ENCODE measurements at places on chromosomes 7 and 10.

DNA sequence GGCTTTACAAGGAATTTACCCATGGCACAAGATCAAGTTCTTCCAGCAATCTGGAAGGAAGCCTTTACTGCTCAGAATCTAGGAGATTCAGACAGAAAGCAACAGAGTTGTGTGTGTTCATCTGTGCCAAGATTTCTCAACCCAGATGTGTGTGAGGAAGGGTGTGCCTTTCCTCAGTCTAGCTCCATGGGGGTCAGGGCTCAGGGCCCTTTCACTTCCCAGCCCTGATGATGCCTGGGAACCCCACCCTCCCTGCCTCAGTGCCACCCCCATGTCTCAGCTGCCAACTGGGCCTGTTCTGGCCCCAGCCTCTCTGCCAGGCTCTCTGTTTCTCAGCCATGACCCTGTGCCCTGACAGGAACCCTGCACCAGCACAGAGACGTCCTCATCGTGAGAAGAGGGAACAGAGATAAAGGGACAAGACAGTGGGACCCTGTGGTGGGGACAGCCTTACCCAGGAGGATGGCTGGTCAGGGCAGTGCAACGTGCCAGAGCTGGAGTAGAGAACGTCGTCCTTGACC lies 102.0 kb downstream of the VIPR2 start:
- DNase-seq = no peak

GRCh38 chr7:32658034-32658433 lies 162.7 kb downstream of the AVL9 start:
- peak; percentile 84 for DNase-seq

DNA sequence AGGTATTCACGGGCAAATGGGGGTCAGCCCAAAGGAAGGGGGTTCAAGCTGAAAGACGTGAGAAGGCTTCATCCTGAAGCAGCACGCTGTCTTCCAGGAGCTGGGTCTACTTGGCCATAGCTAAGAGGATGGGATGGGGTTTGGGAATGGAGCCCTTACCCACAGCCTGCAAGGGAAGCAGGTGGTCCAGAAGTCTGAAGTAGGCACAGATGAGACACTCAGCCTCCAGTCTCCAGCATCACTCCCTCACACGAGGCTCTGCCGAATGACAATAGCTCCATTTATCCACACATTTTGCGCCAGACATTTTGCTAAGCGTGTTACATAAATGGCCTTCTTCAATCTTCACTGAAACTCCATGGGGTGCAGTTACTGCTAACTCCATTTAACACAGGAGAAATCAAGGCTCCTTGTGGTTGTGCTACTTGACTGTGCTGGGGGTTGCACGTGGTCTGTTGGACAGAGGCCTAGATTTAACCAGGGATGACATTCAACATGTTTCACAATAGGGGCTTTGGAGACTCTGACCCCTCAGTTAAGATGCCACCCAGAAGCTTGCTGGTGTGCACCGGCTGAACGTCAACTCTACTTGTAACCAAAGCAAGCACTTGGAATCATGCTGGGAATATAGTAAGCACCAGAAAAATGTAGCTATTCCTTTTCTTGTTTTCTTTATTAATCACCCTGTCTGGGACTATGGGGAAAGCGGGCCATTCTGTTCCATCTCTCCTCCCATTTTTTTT lies 85.3 kb downstream of the FAM241B start:
- DNase-seq = no peak

- DNase-seq = no peak
Measured at GRCh38 chr7:101195884-101196283, 5.0 kb downstream of the MOGAT3 start.

- no peak for DNase-seq
Measured at GRCh38 chr7:20238754-20239324, 21.7 kb upstream of the MACC1 start.

DNA sequence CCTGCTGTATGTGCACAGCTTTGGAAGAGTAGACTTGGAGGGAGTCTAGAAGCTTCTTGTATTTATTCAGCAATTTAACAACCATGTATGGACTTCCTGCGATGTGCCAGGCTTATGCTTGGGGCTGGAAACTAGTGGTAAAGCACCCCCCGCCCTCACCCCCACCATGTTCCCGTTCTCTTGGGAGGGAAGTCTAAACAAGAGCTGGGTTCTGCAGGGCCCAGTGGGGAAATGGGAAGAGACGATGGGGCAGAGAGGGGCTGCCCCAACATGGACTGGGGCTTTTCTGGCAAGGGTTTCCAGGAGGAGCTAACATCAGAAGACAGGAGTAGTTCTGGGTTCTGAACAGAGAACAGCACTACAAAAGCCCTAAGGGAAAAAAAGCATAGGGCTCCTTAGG lies 8.0 kb downstream of the RASSF4 start:
- no peak for DNase-seq

- DNase-seq = no peak
Measured at GRCh38 chr10:78231939-78232338, 198.3 kb downstream of the RPS24 start.

GRCh38 chr10:19815036-19815730 lies 1.0 kb upstream of the PLXDC2 start:
- DNase-seq = no peak

GRCh38 chr10:43673471-43673870 lies 24.8 kb upstream of the ZNF32 start:
- DNase-seq = no peak

GRCh38 chr10:29099001-29099400 lies 189.9 kb upstream of the LYZL1 start:
- no peak for DNase-seq

GRCh38 chr10:27241010-27241651 lies 534 bp upstream of the ACBD5 start:
- no peak for DNase-seq

GRCh38 chr7:112790586-112791003 lies 402 bp upstream of the TMEM168 start:
- DNase-seq = no peak

GRCh38 chr10:84665883-84666463 lies 337.6 kb downstream of the CCSER2 start:
- DNase-seq = peak; percentile 21

- DNase-seq = no peak
Measured at GRCh38 chr7:22348379-22348778, 8.6 kb downstream of the RAPGEF5 start.

DNA sequence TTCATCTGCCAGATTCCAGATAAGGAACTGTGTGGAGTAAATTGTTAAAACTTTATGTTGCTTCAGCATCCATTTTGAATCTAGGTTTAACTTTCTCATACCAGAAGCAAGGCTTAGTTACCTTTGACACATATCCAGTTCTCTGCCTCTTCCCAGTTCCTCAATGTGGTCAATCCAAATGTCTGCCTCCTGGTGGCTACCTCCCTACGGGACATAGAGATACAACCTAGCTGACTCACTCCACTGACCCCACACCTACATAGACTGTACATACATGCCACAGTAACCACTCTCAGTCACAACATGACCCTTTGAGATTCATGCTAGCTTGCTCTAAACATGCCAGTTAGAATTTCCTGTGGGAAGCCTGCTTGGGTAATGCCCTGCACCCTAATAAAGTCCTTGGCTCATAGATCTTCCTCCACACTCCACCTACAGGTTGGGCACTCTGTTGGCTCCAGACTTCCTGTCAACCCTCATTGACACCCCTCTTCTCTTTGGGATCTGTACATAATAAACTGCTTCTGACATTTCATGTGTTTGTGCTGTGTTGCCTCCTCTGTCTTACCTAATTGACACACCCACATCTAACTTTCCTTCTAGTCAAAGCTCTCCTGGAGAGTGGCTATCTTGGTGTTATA lies 278.1 kb downstream of the HTR7 start:
- DNase-seq = peak; percentile 61

- DNase-seq = no peak
Measured at GRCh38 chr10:98555021-98555619, 108.4 kb upstream of the HPS1 start.

DNA sequence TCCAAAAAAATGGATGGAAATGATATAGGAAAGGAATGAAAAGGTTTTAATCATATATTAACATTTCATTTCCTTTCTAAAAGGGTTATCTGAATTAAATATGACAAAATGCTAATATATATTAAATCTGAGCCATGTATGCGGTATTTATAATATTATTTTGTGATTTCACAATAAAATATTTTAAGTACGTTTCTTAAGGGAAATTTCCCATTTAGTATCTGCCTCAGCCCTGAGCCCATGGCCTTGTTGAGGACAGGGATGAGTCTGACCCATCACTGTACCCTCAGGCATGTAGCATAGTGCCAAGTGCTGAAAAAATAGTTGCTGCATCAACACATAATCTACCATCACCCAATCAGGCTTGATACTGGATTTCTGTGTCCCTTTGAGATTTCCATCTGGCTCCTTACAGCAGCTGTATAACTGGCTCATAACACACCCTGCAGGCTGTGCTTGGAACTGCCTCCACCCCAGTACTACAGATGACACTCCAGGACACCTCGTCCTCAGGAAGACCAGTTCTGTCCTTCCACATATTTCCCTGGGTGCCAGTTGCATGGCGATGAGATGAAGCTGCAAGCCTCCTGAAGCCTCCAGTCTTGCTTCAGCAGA lies 59.4 kb upstream of the ASAH2 start:
- DNase-seq = peak; percentile 18

- DNase-seq = no peak
Measured at GRCh38 chr10:1141261-1141660, 85.1 kb downstream of the WDR37 start.

DNA sequence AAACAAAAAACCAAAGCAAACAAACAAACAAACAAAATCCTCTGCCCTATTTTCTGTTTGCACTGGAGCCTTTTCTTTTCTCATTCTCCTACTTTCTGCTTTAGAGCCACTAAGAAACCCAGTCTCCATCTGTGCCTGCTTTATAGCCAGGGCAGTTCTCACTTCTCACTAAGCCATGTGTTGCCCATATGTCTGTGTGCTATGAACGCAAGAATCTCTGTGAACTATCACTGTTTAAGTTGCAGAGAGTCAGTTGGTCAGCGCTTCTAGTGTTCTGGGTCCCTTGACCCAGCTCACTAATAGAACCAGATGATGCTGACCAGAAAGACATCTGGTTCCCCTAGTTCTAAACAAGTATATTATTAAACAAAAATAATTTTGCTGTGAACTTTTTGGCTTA lies 81.4 kb downstream of the FAM185A start:
- DNase-seq = no peak

DNA sequence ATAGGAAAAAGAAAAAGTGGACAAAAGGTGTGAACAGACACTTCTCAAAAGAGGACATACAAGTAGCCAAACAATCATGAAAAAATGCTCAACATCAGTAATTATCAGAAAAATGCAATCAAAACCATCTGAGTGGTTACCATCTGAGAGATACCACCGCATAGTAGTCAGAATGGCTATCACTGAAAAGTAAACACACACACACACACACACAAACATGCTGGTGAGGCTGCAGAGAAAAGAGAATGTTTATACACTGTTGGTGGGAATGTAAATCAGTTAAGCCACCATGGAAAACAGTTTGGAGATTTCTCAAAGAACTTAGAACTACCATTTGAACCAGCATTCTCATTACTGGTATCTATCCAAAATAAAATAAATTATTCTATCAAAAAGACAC lies 145.7 kb downstream of the CYP26A1 start:
- no peak for DNase-seq

DNA sequence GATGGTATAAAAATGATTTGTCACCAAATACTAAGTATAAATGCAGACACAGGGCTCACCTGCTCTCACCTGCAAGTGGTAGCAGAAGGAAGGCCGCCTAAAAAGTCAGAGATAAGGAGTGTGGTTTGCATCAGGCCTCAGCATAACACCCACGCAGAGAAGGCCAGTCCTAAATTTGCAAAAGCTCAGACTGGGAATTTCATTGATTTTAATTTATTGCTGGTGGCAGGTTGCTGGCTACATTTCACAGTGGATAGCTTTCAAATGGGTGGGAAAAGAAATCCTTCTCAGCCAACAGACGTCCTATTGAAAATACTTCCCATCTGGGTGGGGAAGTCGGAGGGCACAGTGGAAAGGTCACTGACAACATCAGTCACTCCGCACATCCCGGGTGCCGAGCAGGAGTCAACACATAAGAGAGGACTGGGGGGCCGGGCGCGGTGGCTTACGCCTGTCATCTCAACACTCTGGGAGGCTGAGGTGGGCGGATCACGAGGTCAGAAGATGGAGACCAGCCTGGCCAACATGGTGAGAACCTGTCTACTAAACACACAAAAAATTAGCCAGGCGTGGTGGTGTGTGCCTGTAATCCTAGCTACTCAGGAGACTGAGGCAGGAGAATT lies 561.8 kb upstream of the MKI67 start:
- DNase-seq = no peak

DNA sequence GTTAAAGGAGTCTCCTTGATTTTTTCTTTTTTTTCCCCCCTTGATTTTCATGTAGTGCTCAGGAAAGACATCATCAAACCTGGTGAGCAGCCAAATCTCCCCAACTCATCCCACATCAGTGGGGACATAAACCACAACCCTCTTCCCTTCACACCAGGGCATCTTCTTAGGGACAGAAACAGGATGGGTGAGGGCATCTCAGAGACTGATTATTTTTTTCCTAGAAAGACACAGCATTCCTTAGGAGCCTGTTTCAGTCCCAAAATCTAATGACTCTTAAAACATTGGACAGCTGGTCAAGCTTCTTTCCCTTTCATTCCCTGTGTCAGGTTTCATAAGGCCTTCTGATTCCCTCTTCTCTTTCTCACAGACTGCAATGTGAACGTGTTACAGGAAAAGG lies 31.5 kb upstream of the GSAP start:
- no peak for DNase-seq

DNA sequence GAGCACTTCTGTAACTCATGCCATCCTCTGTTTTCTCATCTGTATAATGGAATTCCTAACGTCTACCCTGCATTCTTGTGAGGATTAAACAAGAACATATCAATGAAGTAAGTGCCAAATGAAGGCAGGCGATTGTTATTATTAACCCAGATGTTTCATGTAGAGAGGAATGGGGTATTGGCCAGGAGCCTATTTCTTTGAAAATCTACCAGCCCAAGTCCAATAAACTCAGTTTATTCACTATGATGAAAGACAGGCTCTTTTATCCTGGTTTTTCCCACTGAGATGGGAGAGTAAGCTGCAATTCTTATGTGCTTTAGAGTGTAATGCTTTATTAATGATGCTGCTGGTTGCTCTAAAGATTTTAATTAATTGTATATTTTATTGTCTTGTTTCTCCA lies 9.6 kb downstream of the CTTNBP2 start:
- no peak for DNase-seq

DNA sequence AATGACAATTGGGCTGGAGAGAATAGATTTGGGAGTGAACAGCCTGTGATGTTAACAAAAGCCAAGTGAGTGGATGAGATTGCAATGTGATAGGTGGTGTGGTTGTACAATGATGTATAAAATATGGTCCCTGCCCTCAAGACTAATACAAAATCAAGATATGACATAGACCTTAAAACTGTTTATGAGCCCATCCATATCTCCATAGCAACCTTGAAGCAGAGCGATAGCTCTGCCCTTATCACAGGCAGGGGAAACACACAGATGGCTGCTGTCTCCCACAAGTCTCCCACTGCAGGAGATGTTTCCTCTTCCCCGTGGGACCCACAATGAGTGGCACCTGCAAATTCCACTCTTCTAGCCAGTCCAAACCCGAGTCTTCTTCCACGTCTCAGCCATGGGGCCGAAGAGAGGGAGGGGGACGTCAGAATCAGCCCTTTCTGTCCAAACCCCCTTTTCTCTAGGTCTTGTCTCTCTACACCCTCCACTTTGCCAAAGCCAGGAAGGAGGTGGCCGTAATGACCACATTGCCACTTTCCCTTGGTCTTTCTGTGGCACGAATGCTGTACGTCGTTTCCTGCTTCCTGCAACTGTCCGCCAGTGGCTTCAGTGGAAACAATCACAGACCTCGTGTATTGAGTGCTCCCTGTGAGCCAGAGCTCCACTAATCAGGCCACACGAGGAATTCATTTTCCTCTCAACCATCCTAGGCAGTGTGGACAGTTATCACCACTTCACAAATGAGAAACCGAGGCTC lies 7.5 kb upstream of the TBXAS1 start:
- DNase-seq = no peak

GRCh38 chr10:74891053-74891452 lies 64.7 kb downstream of the KAT6B start:
- no peak for DNase-seq
